ENCODE measurements at places on chromosomes 7 and 10. TPM values are rescaled to one million over a fixed set of nuclear protein-coding genes. Genes with fewer than 3 reads are reported as not detected.
A peak's percentile ranks its signal among the peaks of the same experiment; 100 is the strongest.

- DNase-seq = no peak
Measured at GRCh38 chr7:126440542-126440941, 812.2 kb downstream of the GRM8 start.

DNA sequence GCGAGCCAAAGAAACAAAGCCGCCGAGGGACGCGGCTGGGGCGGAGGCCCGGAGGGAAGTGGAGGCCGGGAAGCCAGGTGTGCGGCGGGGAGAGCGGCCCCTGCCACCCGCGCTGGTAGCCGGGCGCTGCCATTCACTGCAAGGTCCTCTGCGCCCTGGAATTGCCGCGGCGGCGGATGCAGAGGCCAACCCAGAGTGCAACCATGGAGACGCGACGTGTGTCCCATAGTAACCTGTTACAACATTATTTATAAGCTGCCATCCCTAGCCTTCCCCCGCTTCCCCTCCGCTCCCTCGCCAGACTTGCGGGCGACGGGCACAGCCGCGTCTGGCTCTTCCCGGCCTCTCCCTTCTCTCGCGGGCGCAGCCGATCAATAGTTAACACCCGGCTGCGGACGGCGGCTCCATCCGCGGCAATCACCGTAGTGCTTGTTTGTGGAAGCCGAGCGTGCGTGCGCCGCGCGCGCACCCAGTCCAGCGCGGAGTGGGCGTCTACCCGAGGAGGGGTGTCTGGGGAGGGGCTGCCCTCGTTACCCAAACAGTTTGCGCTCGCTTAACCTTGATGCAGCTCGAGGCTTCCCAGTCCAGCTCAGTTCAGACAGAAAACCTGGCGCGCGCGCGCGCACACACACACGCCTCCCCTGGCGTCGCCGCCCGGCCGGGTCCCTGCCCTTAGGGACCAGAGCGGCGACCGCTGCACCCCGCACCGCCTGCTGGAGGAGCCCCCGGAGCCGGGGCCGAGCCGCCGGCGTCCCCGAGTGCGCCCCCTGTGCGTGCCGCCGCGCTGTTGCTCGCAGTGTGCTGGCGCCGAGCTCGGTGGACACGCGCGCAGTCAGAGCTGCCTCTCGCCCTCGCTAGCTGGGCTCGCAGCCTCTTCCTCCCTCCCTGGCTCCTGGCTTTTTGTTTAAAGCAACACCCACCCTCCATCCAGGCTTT, 165.4 kb upstream of the DPP6 start:
- no peak for DNase-seq

GRCh38 chr10:24605141-24605540, 118.5 kb downstream of the ARHGAP21 start:
- no peak for DNase-seq

- no peak for DNase-seq
Measured at GRCh38 chr10:99536338-99537085, 3.8 kb downstream of the NKX2-3 start.

- no peak for DNase-seq
Measured at GRCh38 chr7:155831807-155832524, 19.7 kb upstream of the SHH start.

- no peak for DNase-seq
Measured at GRCh38 chr10:10053051-10053450, 964.6 kb upstream of the CELF2 start.

- DNase-seq = no peak
Measured at GRCh38 chr10:128297709-128298378, 171.6 kb upstream of the MKI67 start.

DNA sequence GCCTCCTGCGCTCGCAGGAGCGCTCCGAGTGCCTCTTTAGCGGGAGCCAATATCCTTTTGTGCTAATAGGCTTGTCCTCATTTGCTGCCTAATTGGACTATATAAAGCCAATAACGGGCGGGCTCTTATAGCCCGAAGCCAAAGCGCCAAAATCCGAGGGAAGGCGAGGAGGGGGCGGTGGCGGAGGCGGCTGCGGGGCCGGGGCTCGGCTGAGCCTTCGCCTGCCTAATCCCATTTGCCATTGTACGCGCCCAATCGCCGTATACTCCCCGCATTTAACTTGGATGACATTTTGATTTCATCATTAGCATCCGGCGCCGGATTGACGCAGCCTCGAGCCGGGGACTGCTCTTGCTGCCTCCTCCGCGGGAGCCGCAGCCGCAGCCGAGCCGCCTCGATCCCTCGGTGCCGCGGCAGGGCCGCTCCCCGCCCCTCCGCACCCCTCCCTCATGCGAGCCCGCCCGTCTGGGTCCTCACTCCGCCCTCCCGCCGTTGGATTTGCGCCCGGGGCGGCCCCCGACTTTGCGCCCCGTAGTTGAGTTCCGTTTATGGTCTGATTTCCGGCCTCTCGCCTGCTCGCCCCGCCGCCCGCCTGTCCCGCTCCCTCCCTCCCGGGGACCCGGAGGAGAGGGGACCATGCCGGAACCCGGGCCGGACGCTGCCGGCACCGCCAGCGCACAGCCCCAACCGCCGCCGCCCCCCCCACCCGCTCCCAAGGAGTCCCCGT, at the start of gene HMX3:
TSS of gene HMX3 (plus strand) at position 556 of the 727 bp plus-strand sequence. CDS start at position 637, 81 bp downstream.
- no peak for DNase-seq

DNA sequence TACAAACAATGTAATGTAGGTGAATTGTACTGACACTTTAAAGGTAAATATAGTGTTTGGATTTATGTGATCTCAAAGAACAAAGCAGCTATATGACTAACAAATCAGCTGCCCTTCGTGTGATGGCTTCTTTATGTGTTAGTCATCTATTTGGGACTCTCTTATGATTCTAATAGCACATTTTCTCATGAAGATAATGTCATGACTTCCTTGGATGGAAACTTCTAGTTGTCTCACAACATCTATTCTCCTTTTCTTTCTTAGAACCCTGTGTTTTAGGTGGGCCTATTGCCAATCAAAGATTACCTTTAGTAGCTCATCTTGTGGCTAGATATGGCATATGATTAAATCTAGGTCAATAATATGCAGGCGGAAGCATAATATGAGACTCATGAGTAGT, 45.0 kb downstream of the TMEM106B start:
- no peak for DNase-seq

GRCh38 chr10:95761939-95762492, 6.1 kb downstream of the ENTPD1 start:
- no peak for DNase-seq

- DNase-seq = no peak
Measured at GRCh38 chr10:58641708-58642107, 129.0 kb downstream of the BICC1 start.

GRCh38 chr10:76487582-76487981, 1056.2 kb downstream of the LRMDA start:
- no peak for DNase-seq

DNA sequence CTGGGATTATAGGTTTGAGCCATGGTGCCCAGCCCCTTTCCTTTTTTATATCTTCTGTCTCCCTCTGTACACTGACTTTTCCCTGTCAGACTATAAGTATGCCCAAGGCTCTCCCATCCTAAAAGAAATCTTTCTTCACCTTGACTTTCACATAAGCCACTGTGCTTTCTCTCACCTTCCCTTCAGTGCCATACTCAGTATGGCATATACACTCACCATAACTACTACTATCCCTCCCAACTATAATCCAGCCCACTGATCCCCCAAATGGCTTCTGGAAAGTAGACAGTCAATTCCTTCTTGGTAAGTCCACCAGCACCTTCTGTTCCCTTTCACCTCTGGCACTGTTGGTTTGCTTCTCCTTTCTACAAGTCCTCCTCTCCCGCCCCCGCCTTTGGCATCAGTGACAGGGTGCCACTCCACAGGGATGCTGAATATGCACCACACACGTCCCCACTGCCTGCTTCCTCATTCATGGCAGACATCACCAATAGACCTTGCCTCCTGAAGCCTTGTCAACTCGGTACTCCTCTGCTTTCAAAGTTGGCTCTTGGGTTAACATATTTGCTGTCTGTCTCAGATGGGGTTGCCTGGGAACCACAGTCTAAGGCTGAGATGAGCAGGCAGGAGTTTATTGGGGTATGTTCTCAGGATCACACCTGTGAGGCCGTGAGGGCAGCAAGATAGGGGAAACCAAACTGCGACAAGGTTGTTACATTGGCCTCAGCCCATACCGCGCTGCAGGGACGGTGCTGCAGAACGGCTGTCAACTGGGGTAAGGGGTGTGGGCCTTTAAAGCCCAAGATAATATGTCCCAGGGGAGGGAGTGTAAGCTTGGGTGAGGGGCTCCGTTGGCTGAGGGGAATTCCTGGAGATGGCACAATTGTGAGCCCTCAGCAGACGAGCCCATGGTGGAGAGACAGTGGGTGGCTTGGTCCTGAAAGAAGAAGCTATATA, 7.2 kb upstream of the PSAP start:
- no peak for DNase-seq

DNA sequence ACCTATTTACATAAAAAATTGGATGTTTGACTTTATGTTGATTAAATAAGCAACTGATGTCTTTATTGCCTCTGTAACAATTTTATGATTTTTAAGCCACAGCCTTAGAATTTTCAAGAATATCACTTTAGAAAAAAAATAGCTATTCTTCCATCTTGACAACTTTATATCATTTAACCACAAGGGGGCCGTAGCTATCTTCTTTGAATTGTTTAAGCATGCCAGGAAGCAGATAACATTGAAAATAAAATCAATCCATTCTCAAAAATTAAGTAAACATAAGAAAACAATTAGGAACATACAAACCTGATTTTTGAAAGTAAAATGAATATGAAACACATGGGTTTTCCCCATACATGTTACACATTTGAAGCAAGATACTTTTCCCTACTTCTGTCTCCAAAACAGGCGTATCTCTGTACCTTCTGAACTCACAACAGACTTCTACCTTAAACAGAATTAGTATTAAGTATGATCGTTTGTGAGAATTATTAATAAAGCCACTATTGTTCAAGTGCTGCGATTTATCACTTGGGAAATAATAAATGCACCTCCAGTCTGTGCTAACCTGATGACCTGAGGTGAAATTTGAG, 209.0 kb downstream of the CACNA2D1 start:
- DNase-seq = no peak

- DNase-seq = no peak
Measured at GRCh38 chr7:18305866-18306265, 189.7 kb upstream of the HDAC9 start.

GRCh38 chr7:20440472-20441105, 109.9 kb downstream of the ITGB8 start:
- DNase-seq = no peak

DNA sequence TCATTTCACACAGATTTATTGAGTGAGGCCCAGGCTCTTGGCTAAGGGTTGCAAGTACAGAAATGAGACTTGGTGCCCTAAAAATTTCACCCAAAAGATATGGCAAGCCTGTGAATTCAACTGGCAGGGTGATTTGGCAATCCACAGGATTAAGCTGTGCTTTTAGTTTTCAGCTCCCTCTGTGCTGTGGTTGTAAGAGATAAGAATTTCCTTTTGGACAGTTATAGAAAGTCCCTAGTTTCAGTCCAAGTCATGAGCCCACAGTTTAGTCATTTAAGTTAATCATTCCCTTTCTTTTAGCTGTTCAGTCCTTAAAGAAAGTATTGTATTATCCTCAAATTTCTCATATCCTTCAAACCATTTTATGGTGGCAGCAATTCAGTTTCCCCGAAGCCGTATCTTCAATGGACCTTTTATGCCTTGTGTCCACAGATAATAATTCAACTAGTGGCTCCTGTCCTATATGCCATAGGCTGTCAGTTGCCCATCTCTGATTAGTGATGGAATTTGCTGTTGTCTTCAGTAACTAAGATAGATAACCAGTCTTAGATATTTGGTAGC, 73.4 kb upstream of the NAMPT start:
- no peak for DNase-seq

DNA sequence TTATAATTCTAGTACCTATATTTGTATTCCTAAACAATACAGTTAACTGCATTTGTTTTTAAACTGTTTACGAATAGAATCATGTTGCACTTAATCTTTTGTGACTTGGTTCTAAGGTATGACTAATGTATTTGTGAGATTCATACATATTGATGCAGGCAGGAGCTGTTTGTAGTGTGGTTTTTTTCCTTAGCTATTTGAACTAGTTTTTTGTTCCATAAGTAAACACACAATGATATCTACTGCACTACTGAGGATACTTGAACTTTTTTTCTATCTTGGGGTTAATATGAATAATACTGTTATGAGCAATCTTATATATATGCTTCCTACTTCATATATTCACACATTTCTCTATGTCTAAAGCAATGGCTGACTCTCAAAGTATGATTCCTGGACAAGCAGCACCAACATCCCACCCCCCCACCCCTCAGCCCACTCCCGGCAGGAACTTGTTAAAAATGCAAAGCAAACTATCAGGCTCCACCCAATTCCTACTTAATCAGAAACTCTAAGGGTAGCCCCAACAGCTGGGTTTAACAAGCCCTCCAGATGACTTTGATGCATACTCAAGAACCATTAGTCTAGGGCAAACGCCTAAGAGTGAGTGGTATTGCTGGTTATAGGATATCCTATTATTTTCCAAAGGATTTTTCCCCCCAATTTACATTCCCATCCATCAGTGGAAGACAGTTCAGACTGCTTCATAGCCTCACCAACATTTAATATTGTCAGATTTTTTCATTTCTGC, 25.8 kb downstream of the BRAF start:
- DNase-seq = no peak

DNA sequence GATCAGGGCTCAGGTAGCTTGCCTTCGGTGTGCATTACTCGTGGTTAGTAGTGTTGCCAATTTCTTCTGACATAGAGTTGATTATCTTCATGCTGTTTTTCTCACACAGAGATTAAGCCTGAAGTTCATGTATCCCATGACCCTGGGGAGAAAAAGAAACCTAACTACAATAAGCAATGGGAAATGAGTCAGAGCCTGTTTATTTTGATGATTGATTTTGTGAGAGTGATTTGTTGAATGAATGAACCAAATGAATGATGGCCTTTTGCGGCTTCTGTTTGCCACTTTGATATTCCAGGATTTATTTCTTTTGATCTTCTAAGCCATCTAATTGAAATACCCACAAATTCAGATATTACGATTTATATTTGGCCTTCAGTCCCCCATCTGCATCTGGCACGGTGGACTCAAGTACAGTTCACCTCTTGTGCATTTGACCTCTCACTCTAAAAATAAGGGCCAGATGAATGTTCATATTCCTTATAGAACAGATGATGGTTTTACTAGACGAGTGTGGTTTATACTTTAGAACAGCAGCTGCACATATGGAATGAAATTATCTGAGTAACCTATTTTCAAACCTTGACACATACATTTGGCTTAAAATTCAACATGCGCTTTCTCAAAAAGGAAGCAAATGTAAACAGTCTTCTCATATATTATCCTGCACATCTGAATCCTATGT, 110.7 kb downstream of the PLCE1 start:
- DNase-seq = peak; percentile 62

GRCh38 chr10:3978761-3979160, 193.8 kb upstream of the KLF6 start:
- DNase-seq = peak; percentile 68

AGMO gene
- 0.45 TPM for total RNA-seq

CLEC2L gene
- total RNA-seq = not detected

C10orf95 gene
- total RNA-seq = not detected

FIS1 gene
- total RNA-seq = 310 TPM

LRRD1 gene
- total RNA-seq = 0.19 TPM

TRIM4 gene
- 21.2 TPM for total RNA-seq

CAV2 gene
- total RNA-seq = 126 TPM

ZNF789 gene
- total RNA-seq = 3.3 TPM

OPALIN gene
- not detected for total RNA-seq

PDLIM1 gene
- 85.3 TPM for total RNA-seq

TCERG1L gene
- total RNA-seq = not detected

BEND7 gene
- total RNA-seq = 22.7 TPM
